HS-5 (cell line): ENCODE measurements at places on chromosomes 1 and 21.

DNA sequence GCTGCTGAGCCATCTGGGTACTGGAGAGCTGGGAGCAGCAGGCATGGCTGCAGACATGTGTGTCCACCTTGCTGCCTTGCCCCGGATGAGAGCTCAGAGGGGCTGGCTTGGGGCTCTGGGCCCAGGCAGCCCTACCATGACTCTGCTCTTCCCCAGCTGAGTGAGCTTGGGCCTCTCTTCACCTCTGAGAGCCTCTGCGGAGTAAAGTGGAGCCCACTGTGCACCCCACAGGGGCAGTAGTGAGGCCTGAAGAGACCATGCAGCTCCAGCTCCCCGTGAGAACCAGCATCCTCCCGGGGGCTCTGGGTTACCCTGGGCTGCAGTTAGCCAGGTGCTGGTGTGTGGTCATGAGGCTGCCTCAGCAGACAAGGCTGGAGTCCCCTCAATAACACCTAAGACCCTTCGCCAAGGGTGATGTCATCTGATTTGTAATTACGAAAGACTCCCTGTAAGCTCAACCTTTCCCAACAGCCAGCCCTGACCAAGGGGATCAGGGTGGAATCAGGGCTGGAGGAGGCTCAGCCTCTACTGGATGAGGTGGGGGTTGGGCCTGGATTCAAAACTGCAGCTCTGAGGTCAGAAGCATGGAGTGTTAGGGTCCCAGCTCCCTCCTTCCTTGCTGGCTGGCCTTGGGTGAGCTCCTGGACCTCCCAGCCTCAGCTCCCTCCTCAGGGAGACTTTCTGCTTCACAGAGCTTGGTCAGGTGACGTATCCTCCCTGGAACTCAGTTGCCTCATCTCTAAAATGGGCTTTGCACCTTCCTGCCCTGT is 308.0 kb downstream of the MATN1 start:
- no peak for DNase-seq

DNA sequence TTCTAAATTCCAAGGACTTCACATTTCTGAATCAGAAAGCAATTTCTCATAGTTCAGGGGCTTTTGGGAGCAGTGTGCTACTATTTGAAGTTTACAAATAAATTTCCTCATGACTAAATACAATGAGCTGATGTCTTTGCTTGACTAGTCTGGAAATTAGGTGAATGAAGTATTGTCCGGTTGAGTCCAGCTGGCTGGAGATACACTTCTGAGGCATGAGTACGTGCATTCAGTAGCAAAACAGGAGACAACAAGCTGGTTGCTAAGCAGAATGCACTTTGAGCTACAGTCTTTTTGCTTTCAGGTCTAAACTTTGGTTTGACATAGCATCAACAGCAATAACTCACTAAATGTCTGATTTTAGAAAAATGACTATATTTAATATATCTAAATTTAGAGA is 27.1 kb downstream of the ZNHIT6 start:
- no peak for DNase-seq

- DNase-seq: no peak
These were observed 73.8 kb upstream of the B3GALT2 start for GRCh38 chr1:193260056-193260745.

- DNase-seq: peak; percentile 62
These were observed 15.5 kb downstream of the MEAF6 start for GRCh38 chr1:37498872-37499617.

- peak; percentile 46 for DNase-seq
These were observed 635.7 kb downstream of the KIF26B start for GRCh38 chr1:245790441-245790840.

DNA sequence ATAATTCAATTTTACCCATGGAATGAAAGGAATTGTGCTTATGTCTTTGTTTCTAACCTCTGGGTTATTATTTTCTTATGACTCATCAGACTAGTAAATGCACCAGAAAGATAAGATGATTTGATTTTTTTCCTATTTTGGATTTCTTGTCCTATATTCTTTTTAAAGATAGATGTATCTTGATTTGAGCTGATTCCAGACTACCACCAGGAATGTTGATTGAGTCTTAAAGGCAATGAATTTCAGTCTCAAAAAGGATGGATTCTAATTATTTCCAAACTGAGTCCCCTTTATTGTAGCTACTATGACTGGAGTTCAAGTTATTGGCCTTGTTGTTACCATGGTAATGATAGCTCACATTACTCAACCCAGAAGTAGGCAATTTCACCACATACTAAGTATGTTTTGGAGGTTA is 95.8 kb upstream of the RGS4 start:
- DNase-seq: peak; percentile 77

GRCh38 chr1:62250126-62250726 is 55.6 kb downstream of the L1TD1 start:
- DNase-seq: no peak

DNA sequence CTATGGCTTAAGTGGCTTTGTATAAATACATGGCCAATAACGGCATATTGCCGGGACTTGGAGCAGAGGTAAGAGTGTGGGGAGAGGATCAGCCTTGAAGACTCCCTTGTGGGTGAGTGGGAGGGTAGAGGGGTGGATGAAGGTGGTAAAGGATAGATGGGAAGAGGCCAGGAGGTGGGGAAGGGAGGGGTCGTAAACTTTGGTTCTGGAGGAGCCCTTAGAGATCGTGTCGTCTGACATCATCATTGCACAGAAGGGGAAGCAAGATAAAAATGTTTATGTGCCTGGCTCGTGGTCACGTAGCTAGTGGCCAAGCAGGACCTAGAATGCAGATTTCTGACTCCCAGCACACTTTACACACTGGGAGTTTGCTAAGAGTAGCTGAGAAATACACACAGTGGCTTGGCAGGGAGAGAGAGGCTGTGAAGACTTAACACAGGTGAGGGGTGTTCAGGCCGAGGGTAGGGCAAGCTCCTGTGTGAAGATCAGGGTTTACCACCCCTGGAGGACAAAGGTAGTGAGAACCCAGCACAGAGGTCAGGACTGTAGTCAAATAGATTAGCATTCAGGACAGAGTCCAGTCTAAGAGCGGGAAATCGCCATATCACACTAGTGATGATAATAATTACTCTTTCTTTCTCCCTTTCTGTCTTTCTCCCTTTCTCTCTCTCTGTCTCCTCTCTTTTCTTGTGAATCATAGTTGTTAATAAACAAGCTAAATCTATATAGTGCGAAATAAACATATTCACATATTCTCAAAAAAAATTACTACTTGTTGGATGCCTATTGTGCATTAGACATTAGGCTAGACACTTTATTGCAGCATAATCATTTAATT is 75.5 kb downstream of the LRRC8D start:
- no peak for DNase-seq

DNA sequence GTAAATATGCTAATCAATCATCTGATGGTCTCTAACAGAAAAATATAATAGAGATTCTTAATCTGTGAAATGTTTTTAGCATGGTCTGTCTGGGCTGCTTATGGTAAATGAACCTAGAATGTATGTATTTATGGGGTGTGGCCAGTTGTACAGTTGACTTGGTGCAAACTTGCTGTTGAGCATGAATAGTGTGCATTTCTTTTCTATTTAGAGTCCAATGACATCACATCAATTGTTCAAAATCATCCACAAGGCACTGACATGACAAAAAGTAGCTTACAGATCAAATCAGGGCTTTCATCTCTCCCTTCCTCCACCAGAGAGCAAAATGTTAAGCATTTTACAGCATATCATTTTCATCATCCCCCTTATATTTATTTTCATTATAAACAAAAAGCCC is 1010.3 kb downstream of the KCNT2 start:
- no peak for DNase-seq

DNA sequence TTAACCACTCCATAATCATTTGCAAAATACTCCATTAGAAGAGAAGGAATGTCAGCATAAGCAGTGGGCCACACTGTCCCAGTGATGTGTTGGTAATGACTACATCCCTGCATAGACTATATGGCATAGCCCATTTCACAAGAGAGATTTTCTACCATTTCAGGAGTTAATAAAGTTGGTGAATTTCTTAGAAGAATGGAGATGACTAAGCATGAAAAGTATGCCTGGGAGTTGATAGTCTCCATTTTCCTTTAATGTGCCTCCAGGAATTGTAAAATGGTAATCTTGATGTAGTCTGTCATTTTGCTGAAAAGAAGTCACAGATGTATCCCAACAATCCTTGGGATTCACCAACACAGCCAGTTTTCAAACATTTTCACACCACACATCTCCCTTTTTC is 608.8 kb upstream of the CHRM3 start:
- DNase-seq: peak; percentile 30

- no peak for DNase-seq
These were observed 52.6 kb downstream of the KIF21B start for GRCh38 chr1:200970771-200971427.

- DNase-seq: no peak
These were observed 221.4 kb upstream of the L1TD1 start for GRCh38 chr1:61973100-61973837.

GRCh38 chr1:74502432-74502831 is 10.0 kb downstream of the LRRC53 start:
- DNase-seq: peak; percentile 3

DNA sequence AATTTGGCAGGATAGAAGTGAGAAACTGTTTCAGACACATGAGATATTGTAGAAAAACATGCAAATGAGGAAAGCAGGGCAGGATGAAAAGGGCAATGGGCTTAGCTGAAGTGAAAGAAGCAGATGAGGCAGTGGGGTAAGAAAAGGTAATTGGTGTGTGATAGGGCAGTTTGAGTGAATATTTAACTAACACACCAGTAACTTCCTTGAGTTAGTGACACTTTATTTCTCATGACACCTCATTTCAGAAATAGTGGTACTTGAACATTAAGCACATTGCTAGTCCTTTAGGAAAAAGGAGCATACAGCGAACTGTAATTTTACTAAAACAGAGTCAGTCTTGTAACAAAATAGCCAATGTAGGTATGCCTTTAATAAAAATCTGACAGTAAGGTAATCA is 415.0 kb downstream of the DPYD start:
- no peak for DNase-seq

DNA sequence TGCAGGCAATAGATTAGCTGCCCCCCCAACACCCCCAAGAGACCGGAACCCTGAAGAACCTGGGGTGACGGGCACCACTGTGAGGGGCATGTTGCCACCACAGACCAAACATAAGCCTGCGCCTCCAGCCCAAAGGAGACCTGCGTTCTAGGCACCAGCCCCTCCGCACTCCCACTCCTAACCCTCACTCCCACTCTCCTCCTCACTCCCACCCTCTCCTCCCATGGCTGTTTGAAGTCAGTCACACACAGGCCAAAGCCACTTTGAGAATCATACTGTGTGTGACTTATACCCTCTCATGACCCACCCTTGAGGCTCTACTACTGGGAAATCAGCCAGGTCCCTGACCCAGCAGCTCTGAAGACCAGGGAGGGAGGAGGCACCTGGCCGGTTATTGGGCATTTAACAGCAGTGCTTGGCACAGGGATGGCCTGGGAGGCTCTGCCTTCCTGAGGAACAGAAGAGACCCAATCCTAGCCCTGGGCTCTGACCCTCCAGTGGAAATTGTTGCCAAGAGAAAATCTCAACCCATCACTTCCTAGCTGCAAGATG is 43.5 kb downstream of the FBXO2 start:
- no peak for DNase-seq

DNA sequence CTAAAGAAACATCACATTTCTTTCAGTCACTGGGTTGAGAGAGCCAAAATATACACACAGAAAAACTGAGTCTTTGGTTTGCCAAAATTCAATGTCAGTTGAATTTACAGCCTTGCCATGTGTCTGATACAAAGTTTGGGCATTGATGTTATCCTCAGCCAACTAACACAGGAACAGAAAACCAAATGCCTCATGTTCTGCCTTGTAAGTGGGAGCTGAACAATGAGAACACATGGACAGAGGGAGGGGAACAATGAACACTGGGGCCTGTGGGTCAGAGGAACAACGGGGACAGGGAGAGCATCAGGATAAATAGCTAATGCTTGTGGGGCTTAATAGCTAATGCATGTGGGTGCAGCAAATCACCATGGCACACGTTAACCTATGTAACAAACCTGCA is 39.6 kb upstream of the C21orf91 start:
- DNase-seq: no peak

- DNase-seq: no peak
These were observed 304.0 kb downstream of the HHIPL2 start for GRCh38 chr1:222243902-222244301.

GRCh38 chr1:247448107-247448791 is 9.7 kb downstream of the OR2B11 start:
- no peak for DNase-seq

DNA sequence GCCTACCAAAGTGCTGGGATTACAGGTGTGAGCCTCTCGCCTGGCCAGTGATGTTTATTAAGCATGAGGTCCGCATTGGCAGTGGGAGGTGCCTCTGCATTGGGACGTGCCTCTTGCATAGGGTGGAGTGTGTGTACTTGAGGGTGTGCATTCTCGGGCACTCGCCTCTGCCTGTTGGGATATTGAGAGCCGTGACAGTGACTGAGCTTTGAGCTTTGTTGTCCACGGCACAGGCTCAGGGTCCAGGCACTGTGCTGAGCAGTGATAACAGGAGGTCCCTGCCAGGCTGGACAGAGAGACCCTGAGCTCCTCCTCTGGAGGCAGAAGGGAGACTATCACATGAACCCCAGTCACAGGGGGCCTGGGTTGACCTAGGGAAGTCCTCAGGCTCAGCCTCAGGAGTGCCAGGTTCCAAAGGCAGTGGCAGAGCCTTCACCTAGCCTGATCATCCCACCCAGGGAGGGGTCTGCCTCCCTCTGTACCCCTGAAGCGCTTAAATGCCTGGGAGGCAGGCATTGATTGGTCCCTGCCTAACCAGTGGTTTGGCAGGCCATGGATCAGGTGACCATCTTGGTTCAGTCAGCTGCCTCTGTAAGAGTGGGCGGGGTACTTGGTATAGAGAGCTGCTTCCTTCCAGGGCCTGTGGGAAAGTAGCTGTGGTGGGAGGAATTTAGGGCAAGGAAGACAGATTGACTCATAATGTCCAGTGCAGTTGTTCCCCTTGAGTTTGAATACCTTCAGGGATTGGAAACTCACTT is 213.8 kb upstream of the TMEM51 start:
- peak; percentile 32 for DNase-seq

DNA sequence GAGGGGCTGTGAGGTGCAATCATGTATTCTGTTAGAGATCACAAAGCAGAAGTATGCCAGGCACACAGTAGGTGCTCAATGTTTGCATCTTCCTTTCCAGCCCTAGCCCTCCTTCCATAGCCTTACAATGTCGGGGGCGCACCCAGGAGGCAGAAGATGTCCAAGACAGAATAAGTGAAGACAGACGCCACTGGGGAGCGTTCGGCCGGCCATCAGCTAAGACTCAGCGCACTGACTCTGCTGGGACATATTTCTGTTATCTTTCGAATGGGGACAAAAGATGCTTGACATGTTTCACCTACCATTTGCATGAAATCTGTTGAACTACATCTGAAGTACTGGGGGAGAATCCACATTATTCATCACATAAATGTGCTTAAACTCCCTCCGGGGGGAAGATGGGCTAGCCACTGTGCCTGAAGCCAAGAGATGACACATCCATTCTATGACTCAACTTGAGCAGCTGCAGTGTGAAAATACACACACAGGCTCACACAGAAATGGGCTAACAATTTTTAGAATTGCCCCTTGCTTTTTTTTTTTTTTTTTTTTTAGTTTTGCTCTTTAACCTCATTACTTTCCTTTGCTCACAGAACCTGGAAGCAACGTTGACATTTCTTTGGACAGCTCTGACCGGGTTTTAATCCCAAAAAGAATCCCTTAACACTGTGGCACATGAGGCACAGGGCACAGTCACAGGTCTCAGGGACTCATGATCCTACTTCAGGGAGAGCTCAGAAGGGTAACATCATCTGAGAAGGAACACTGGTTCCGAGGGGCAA is 7.9 kb downstream of the TIAM1 start:
- peak; percentile 89 for DNase-seq
